SW 1271 (cell line): ENCODE measurements at places on chromosomes 7 and 10.
A peak's percentile ranks its signal among the peaks of the same experiment; 100 is the strongest.

DNA sequence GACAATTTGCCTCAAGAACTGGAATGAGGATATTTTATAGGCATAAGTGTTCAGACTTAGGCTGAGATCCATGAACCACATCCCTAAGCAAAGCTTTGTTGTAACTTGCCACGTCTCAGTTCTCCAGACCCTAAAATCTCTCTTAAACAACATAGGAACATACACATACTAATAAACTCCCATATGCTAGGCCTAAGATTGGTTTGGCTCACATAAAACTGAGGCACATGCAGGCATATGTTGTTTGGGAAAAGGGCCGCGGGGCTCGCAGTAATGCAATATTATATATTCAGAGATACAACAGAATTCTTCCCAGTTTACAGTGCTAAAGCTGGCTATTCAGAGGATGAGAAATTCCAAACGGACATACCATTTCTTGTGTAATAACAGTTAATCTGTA is 61.0 kb downstream of the DOCK4 start:
- no peak for DNase-seq

GRCh38 chr10:10777279-10777678 is 240.4 kb upstream of the CELF2 start:
- no peak for DNase-seq

- no peak for DNase-seq
Measured at GRCh38 chr7:45100761-45101480, 10.6 kb downstream of the TBRG4 start.

DNA sequence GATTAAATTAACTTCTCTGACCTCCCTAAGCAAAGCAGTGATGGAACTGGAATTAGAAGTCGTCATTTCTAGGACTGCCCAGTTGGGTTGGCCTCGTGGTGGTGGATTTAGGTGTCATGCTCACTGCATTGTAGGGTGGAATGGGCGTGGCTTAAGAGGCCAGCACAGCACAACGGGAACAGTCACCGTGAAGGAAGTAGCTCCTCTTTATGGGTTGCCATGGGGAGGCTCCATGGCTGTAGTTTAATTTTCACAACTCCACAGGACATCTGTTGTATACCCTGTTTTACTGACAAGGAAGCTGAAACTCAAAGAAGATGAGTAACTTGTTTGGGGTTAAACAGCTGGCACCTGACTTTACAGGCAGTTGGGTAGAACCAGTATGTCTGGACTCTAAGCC is 208.3 kb downstream of the CELF2 start:
- no peak for DNase-seq

DNA sequence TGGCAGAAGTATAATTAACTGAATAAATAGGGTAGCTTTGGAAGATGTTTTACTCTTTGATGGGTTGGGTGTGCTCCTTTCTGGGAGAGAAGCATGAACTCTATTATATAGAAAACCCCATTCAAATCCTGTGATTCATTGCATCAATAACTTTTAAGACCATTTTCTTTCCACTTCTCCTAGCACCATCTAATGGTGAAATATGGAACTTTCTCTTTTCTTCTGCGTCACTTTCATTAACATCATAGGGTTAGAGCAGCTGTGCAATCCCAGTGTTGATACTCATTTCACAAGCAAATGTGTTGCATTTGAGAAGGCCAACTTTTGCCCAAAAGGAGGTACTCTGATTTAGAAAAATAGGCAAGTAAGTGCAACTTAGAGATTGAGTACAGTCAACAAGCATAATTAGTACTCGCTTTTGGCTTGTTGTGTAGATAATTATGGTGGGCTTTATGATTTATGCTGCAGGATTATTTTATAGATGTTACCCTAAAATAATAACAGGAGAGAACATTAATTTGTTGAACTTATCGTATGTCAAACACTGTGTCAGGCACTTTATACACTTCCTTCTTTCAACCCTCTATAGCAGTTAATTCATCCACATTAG is 92.9 kb downstream of the CPED1 start:
- peak; percentile 78 for DNase-seq

DNA sequence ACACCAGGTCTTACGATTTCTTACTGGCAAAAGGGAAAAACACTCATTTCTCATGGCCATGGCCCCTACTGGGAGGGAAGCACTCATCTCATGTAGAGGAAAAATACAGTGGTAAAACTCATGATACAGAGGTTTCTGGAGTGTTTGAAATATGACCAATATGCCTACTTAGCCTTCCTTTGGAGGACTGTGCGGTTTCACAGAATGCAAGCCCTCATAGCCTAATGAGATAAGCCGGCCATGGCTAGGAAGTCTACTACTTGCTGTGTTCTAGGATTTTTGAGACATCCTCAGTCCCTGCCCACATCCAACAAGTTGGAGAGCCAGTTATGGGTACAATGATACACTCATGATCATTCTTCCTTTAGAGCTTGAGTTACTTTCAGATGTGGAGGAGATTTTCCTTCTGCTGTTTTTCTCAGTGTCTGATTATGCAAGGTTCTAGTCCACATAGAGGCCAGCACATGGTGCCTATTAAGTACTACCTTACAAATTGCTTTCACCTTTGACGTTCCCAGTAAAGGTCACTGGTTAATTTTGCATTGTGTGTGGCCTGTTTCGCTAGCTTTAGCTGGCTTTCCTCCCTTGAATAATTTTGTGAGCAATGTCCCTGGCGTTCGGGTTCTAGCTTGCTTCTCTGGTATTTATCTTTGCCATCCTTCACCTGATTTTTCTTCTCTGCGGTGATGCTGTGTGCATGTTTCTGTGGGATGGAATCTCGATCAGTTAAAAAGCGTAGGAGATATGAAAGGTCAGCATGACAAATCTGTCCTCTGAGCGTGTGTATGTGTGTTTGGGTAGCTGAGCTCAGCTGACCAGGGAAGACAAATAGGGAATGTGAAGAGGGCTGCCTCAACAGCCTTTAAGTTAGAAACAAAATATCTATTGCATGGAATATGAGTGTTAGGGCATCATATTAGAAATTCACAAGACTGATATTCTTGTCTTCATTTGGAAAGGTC is 295.4 kb downstream of the LRMDA start:
- no peak for DNase-seq

GRCh38 chr7:28479507-28479947 is 67.2 kb downstream of the CREB5 start:
- DNase-seq, result no peak

DNA sequence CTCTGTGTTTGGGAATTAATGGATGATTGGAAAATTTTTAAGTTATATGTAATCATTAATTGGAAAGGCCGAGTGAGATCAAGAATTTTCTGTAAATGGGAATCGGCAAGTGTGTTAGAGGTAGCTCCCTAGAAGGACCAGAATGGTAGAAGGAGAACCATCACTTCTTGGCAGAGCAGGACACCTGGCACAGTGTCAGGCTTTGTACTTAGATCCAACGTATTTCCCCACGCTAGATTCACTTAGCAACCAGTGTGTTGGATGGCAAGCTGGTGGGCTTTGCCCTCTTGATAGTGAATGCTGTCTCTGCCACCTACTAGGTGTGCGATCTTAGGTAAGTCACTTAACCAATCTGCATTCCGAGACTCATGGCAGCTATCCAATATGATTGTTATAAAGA is 107.8 kb upstream of the ZNF438 start:
- no peak for DNase-seq

DNA sequence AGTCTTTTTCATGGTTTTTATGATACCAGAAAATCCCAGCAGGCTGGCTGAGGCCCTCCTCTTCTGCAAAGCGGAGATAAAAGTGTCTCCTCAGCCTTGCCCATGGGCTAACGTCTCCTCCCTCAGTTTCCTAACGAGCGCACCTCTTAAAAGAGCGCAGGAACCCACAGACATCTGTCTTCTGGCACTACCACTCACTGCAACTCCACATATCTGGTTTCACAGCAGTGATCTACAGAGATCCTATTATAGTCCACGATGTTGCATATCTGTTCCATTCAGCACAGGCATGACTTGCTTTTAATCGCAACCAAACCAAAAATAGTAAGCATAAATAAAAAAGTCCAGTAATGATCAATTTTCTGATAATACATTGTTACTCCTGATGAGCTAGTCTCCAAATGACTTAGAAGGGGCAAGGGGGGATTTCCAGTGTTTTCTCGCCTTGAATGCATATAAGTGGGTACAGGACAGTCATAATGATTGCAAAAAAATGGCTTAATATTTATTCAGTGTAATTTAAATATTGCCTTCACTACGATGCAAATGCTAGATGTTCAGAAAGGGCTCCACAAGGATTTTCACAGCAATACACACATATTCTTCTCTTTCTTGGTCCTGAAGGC is 20.9 kb downstream of the ANKRD22 start:
- no peak for DNase-seq

DNA sequence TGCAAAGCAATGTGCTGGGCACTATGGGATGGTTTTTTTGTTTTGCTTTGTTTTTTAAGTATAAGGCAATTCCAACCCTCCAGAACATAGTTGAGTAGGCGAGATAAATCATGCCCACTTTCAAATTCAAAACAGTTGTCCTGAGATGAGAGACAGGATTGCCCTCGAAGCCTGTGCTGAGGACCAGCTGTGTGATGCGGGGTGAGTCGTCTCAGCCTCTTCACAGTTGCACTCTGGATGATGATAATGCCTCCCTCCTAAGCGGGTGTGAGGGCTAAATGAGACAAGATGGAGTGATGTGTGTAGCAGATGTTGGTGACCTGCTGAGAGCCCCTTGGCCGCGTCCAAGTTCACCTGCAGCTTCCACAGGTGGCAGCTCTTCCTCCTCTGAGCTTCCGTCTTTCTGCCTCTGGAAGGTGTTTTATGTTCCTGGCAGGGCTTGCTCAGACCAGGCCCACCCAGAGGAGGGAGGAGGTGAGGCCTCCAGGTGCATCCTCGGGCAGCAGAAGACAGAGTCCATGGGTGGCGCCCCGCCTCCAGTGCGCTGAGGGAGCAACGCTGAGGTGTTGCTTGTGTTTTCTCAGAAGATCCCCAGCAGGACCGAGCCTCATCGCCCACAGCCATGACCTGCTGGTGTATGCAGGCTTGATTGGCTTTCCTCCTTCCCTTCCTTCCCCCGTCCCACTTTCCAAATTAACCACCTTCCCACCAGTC is 30.6 kb downstream of the ECHDC3 start:
- no peak for DNase-seq

GRCh38 chr10:90447831-90448230 is 410.0 kb downstream of the HTR7 start:
- no peak for DNase-seq

GRCh38 chr10:71077143-71077581 is 135.2 kb upstream of the UNC5B start:
- DNase-seq, result no peak

- no peak for DNase-seq
Measured at GRCh38 chr10:52257692-52258075, 56.4 kb upstream of the DKK1 start.

DNA sequence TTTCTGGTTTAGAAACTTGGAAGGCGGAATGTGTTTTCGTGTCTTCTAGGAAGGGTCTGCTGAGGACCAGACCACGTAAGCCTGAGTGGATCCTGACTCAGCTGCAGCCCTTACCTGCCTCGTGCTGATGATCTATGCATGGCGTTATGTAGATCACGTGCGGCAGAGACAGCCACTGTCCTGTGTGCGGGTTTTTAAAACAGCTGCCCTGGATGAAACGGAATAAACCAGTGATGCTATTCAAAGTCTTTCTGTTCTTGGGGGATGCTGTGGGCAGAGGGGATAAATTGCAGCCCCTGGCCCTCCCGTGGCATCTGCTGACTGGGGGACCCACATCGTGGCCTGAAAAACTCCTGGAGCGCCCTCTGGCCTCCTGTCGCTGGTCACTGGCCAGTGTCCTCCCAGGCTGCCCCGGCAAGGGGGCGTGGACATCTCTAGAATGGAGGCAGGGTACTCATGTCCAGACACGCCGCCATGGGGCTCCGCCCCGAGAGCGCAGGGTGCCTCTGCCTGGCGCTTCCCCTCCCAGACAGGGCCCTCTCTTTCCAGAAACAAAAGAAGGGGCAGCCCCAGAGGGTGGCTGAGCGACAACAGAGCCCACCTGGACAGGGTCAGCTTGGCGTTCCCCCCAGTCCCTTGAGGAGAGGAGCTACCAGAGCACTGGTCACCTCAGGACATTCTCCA is 13.2 kb downstream of the ALKBH4 start:
- no peak for DNase-seq

DNA sequence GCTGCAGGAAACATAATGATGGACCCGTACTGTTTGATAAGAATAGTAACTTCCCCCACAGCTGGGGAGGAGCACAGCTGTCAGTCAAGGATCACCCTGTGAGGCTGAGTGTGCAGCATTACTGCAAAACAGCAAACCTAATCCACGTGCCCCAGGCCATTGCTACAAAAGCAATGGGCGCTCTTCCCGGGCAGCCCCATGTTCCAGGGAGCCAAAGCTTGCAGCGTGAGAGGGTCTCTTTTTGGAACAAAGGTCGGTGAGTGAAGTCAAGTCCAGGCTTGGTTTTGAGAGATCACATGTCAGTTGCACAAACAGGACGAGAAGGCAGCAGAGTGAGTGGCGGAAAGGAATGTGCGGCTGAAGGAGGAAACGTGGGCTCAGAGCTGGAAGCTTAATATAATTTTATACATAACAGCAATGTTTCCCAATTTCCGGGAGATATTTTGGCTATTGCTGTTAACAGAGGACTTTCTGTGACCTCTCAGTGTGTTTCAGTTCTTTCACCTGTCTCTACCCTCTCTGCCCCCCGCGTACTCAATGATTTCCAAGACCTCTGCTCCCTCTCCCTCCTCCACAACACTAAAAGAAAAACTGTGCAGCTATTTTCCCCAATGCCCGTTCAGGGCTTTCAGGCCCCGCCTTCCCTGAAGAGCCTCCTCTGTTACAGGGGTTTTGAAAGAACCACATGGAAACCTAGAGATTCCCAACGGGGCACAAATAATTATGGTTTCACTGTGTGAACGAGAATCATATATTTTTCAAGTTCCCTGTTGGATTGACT is 128.9 kb downstream of the MTPAP start:
- no peak for DNase-seq

DNA sequence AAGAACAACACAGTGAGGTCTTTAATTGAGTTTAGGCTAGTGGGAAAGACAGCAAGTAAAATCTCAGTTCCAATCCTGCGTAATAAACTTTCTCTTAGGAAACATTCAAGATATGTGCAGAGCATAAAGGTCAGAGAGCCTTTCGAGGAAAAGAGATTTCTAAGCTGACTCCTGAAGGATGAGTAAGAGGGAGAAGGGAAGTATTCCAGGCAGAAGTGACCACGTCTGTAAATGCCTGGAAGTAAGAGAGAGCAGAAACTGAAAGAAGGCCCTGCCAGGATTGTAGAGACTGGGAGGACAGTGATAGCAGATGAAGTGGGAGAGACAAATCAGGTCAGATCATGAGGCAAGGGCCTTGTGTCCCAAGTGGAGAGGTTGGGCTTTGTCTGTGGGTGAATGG is 41.8 kb downstream of the PNLIPRP3 start:
- no peak for DNase-seq

GRCh38 chr10:3619241-3619640 is 165.8 kb downstream of the KLF6 start:
- DNase-seq, result no peak

GRCh38 chr10:92967641-92968040 is 93.0 kb upstream of the CYP26C1 start:
- no peak for DNase-seq

GRCh38 chr10:113187063-113187777 is 237.2 kb downstream of the TCF7L2 start:
- DNase-seq, result no peak

- no peak for DNase-seq
Measured at GRCh38 chr7:23369100-23369499, 70.0 kb downstream of the MALSU1 start.

- no peak for DNase-seq
Measured at GRCh38 chr7:144148224-144148827, 25.4 kb downstream of the OR2A14 start.

- no peak for DNase-seq
Measured at GRCh38 chr7:30510124-30511075, 5.8 kb upstream of the GGCT start.

- no peak for DNase-seq
Measured at GRCh38 chr10:108515821-108516220, 1351.3 kb upstream of the SORCS1 start.

GRCh38 chr10:77325233-77325537 is 312.4 kb downstream of the KCNMA1 start:
- no peak for DNase-seq
